ENCODE measurements at places on chromosomes 2 and 18.
A peak's percentile ranks its signal among the peaks of the same experiment; 100 is the strongest.

GRCh38 chr2:211416373-211416772, 860.0 kb downstream of the CPS1 start:
- no peak for DNase-seq

GRCh38 chr18:38557006-38557405, 991.4 kb upstream of the CELF4 start:
- DNase-seq = no peak

- DNase-seq = no peak
Measured at GRCh38 chr2:20135631-20136050, 84.2 kb upstream of the LAPTM4A start.

DNA sequence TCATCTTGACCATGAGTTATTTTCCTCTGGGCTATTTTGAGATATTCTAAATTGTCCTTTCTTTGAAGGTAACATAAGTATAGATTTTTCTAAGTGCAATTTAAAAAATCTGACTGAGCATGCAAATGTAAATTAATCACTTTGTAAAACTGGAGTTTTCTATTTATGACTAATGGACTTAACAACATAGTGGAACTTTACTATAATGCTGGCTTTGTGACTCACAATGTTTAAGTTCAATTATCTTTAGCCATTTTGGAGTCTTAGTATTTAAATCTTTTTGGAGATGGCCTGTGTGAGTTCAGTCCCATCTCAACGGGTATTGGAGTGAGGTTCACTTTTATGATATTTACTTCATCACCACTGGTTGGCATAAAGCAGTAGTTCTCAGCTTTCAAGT, 35.2 kb upstream of the NOSTRIN start:
- DNase-seq = no peak

- no peak for DNase-seq
Measured at GRCh38 chr2:219520079-219520478, 5.8 kb downstream of the ASIC4 start.

GRCh38 chr2:74255660-74256213, 57.3 kb downstream of the MTHFD2 start:
- no peak for DNase-seq

DNA sequence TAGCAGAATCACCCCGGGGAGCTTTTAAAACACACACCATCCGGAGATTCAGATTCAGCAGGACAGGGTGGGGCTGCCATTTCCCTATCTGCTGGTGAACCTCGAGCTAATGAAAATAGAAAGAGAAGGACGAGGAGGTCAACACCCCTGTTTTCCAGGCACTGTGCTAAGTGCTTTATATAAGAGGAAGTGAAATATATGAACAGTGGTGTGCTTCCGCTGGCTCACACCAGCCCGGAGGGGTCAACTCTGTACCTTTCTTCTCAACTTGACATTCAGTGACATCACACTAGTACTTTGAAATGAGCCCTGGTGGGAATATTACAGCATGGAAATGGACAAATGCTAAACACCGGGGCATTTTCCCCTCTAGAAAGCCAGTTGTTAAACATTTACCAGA, 108.3 kb upstream of the LTBP1 start:
- no peak for DNase-seq

- no peak for DNase-seq
Measured at GRCh38 chr18:25349131-25349925, 2.6 kb downstream of the ZNF521 start.

DNA sequence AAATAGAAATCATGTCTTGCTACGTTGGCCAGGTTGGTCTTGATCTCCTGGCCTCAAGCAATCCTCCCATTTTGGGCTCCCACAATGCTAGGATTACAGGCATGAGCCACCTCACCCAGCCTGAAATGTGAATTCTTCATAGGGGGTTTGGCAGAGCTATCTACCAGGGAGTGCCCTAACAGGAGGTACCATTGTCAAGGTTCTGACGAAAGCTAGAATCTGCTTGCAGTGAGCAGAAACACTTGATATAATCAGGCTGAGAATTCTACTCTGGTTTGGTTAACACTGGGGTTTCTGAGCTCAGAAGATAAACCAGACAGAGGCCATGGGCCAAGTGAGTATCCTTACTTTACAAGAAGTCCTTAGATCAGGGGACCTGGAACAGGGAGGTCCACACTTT, 7.2 kb upstream of the LAMA3 start:
- no peak for DNase-seq

GRCh38 chr2:236221798-236222197, 42.4 kb downstream of the ASB18 start:
- DNase-seq = no peak

GRCh38 chr18:74172697-74173433, 24.5 kb downstream of the TIMM21 start:
- DNase-seq = no peak

GRCh38 chr2:215314896-215315295, 3.0 kb downstream of the ATIC start:
- DNase-seq = no peak

DNA sequence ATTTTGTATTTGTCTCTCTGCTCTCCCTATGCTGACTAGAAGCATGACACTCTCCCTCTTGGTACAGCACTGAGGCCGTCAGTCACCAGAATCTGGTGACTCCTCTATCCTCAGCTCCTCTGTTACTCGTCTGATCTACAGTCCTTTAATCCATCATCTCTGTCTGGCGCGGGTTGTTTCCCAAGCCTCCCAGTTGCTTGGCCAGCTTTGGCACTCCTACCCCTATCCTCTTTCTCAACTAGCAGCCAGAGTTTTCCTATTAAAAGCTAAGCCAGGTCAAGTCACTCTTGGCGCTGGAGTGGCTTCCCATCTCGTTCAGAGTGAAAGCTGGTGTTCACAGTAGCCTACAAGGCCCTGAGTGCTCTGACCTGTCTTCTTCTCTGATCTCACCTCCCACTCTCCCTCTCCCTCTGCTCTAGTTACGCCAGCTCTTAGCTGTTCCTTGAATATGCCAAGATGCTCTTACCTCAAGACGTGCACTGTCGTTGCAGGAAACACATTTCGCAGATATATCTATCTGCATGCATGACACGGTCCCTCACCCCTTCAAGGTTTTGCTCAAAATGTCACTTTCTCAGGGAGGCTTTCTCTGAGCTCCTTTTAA, 41.8 kb upstream of the PSME4 start:
- no peak for DNase-seq

DNA sequence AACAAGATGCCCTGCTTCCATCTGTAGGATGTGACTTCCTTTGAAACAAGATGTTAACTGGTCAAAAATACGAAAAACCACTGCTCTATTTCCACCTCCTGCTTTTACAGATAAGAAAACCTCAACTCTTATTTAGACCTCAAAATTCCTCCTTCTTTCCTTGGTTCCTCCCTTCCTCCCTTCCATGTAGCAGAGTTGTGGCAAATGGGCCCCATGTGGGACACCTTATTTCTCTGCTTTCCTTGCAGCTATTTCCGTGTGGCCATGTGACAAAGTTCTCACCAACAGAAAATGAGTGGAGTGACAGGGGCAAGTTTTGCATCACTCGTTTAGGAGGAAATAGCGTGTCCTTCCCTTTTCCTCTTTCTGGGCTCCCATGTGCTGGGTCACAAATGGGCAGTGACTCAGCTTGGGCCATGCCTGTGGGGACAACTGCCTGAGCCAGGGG, 69.4 kb upstream of the SMAD2 start:
- DNase-seq = no peak

GRCh38 chr2:61993422-61994024, 88.0 kb downstream of the COMMD1 start:
- DNase-seq = peak; percentile 39

GRCh38 chr2:186639939-186640338, 50.1 kb downstream of the ITGAV start:
- DNase-seq = no peak

GRCh38 chr18:61893309-61893970, 633 bp upstream of the RNF152 start:
- DNase-seq = peak; percentile 33

DNA sequence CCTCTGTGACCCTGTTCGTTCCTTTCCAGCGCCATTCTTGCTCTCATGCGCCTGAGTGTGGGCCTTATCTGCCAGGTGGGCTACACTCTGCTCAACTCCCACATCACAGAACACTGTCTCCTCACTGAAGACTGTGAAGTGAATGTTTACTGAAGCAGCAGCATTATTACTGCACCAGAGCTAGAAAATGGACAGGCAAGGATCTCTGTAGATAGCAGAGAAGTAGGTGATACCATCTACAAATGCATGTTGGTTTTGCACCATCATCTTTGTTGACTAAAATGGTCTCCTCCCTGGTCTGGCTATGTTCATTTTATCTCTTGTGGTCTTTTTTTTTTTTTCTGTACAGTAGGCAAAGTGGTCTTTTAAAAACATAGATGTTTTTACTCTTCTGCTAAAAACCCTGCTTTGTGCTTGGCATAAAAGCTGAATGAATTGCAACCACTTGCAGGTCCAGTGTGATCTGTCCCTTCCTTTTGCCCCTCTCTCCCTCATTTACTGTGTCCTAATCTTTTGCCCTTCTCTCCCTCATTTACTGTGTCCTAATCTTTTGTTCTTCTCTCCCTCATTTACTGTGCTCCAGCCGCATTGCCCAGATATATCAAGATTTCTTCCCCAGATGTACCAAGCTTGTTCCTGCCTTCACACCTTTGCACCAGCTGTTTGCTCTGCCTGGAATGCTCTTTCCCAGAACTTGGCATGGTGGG, 35.4 kb downstream of the BABAM2 start:
- DNase-seq = no peak

DNA sequence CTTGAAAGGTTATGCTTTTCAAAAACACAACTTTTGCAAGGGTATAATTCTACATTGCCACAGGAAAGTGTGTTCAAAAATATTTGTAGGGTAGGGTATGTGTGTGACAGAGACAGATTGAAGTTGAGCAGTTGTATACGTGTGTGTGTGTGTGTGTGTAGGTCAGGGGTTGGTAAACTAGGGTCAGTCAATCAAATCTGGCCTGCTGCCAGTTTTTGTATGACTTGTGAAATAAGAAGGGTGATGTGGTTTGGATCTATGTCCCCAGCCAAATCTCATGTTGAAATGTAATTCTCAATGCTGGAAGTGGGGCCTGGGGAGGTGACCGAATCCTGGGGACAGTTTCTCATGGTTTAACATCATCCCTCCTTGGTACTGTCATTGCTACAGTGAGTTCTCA, 148.2 kb downstream of the CERS6 start:
- DNase-seq = no peak

- DNase-seq = no peak
Measured at GRCh38 chr18:65990944-65991708, 240.3 kb downstream of the CDH7 start.

- DNase-seq = no peak
Measured at GRCh38 chr2:222255090-222255489, 43.7 kb downstream of the PAX3 start.

GRCh38 chr2:9627310-9627709, 3.5 kb downstream of the YWHAQ start:
- no peak for DNase-seq

DNA sequence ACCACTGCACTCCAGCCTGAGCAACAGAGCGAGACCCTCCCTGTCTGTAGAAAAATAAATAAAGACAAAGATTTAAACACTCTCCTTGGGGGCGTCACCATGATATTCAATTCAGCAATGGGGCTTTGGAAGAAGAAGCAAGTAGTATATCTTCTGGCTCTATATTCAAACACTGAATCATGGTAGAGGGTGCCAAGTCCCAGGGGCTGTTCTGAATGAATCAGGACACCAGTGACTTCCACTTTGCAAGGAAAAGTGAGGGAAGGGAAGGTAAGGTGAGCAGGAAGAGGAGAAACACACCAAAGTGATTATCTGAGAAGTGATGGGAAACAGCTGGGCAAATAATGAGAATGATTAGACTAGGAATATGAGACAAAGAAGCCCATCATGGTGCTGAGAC, 80.5 kb downstream of the AAK1 start:
- DNase-seq = peak; percentile 12

- DNase-seq = no peak
Measured at GRCh38 chr2:157459486-157459885, 15.6 kb upstream of the CYTIP start.

- no peak for DNase-seq
Measured at GRCh38 chr2:176087330-176088047, 3.7 kb upstream of the EVX2 start.

DNA sequence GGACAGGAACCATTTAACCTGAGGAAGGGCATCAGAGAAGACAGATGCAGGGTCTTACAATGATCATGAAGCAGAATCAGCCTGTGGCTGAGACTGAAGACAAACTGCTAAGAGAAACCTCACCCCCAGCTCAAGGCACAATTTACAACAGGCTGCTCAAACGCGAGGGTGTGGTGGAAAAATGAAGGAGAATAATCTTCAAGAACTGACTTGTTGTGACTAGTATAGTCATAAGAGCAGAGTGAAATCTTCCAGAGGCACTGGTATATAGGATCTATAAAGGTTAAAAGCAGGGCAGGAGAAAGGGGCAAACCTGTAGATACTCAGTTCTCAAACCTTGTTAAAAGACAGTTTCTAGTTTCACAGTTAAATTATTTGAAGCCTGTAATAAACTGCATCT, 1155.8 kb upstream of the TMEFF2 start:
- no peak for DNase-seq

DNA sequence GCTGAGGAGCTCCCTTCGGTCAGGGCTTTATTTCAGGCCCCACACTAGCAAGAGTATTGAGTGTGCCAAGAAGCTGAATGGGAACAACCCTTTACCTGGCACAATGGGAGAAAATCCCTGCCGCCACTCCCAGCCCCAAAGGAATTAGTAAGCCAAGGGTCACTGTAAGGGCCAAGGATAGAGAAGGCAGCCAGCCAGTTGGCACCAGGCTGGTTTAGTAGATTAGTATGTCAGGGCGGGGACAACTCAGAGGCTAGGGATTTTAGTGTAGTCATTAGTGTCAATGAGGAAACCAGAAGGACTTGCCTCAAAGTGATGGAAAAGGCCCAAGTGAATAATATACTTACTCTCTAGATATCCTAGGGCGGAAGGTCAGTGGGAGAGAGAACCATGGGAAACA, 34.9 kb upstream of the CYP26B1 start:
- DNase-seq = no peak

- DNase-seq = no peak
Measured at GRCh38 chr2:209563453-209563852, 139.6 kb downstream of the MAP2 start.

DNA sequence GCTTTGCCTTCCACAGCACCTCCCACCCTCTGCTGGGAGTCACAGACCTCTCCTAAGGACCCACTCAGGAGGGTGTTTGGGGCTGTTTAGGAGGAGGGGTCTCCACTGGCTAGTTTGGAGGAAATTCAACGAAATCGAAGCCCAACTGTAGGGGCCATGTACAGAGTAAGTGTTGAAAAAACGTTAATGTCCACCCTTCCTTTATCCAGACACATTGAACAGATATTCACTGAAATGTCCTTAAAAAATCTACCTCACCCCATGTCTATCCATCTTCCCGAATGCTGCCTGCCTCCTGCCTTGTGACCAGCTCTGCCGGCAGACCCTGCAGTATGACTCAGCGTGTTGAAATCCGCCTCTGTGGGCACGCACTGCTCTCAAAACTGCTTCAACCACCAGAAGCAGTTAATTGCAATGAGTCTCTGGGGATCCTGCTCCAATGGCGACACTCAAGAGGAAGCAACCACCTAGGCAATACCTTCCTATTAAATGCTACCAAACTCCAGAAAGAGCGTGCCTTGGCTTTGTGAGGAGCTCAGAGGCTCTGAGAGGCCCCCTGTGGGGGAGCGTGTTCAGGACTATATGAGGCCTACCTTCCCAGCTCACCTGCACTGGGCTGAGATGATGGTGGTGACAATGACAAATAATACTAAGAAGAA, 61.4 kb upstream of the RTN4 start:
- no peak for DNase-seq

- DNase-seq = no peak
Measured at GRCh38 chr18:72427721-72428120, 116.4 kb downstream of the CBLN2 start.

All from NCI-H1417 treated with DMSO at 0.1 percent for 48 hours (cell line).